ENCODE measurements at places on chromosomes 12 and 14.
A peak's percentile ranks its signal among the peaks of the same experiment; 100 is the strongest.

DNA sequence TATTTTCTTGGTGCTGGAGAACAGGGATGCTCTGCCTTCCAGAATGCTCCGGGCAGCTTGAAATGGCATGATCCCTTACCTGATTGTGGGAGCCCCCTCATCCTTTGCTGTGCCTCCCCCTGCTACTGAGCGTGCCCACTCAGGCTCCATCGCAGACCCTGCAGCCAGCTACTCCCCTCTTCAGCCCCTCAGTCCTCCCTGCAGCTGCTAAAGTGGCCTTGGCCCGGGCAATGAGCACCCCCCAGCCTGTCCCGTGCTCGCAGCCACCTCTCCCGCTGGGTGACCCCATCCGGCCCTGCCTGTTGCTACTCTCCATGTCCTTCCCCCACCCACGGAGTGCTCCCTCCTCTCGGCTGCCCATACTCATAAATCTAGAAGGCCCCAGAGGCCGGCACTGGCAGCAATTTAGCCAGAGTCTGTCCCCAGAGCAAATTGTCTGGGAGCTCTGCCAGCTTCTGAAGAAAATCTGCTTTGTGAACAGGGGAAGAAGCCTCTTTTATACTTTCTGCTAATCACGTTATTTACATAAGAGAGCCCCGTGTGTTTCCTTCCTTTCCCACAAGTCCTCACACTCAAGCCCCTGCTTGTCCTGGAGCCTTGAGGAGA, 143.7 kb upstream of the FRMD6 start:
- DNase-seq, result no peak

DNA sequence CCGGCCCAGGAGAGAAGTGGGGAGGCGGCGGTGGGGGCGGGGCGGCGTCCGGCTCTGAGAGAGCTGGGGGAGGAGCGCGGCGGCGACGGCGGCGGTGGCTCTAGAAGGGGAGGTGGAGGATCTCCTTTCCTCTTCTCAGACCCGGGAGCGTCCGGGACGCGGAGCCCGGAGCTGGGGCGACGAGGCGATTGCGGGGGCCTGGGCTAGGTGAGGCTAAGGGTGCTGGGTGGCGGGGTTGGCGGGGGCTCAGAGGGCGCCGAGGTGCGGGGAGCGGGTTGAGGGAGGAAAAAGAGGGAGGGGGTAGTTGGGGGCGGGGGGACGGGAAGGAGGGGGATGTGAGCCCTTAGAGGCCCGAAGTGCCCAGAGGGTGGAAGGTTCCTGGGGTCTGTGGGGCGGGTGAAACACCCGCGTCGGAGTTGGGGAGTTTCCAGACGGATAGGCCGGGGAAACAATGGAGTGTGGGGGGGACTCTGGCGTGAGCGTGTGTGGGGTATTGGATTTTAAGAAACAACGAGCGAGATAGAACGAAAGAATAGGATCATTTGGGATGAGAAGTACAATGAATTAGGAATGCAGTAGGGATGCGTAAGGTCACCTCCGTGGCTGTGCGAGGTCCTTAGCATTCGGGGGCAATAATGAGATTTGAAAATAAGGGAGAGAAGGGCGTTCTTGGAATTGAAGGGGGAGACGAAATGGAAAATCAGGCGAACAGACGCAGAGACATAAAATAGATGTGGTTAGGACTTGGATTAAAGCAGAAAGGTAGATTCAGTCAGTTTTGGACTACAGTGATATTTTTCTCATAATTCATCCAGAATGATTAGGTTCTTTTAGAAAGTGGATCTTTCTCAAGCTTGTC, at the start of gene SPATS2:
TSS of gene SPATS2 (plus strand) at position 82 of the 859 bp plus-strand sequence. CDS start 93,551 bp downstream, outside the sequence.
- DNase-seq, result no peak

DNA sequence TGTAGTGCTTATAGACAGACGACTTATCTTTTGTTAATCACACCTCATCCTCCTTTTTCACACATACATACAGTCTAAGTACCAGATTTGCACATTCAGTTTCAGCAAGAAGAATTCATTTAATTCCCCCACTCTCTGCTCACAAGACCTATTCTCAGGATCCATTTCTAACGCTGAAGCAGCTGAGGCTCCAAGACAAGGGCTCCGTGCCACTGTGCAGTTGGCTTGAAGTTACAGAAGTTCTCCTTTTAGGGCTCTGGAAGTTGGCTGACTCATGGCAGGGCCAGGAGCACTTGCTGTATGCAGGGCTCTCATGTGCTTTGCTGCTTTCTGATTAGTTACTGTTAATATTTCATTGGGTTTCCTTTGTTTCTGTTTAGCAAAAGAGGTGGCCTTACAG, 1566.9 kb upstream of the TMEM132C start:
- DNase-seq, result no peak

GRCh38 chr12:3722368-3722767, 30.5 kb downstream of the CRACR2A start:
- DNase-seq, result no peak

- no peak for DNase-seq
These were observed 92.9 kb downstream of the TMEM30B start for GRCh38 chr14:61188196-61188595.

GRCh38 chr12:80756875-80757274, 40.2 kb downstream of the MYF5 start:
- DNase-seq, result no peak

- DNase-seq, result no peak
These were observed 23.3 kb downstream of the CLEC1A start for GRCh38 chr12:10075451-10075850.

DNA sequence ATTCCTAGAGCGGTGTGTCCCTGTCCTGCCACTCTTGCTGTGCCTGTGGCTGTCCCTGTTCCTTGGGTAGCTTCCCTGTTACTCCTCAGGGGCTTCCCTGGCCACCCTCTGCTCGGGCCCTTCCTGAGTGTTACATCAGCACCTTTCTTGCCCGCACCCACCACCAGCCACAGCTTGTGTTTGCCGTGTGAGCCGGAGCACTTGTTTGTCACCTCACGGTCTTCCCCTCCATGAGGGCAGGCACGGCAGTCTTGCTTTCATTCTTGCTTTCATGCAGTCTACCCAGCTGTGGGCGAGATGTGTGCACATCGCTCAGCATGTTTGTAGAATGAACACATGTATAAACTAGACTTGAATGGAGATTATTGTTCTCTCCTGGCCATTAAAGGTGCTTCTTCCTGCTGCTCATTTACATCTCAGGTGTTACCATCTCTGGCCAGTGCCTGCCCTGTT, 42.0 kb downstream of the TRAF3 start:
- no peak for DNase-seq

DNA sequence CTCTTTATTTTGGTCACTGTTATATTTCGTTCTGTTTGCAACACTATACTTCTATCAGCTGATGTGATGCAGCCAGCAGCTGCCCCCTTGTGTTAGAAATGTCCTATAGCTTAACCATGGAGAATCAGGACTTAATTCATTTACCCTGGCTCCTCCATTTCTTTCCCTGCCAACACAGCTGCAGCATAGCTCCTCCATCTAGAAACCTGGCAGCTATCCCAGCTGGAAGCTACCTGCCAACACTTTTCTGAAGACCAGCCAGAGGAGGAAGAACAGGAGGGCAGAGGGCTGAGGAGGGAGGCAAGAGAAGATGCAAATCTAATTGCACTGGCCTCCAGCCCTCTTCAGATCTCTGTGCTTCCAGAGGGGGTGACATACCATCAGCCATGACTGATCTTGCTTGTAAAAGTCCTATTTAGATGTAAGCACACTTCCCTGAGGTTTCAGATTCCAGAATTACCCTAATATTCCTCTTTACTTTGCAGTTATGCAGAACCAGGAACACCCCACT, 156.8 kb upstream of the TMEM260 start:
- peak; percentile 53 for DNase-seq

- no peak for DNase-seq
These were observed 90.2 kb downstream of the CALM1 start for GRCh38 chr14:90487031-90487430.

GRCh38 chr12:79482323-79482722, 208.4 kb downstream of the PAWR start:
- no peak for DNase-seq

DNA sequence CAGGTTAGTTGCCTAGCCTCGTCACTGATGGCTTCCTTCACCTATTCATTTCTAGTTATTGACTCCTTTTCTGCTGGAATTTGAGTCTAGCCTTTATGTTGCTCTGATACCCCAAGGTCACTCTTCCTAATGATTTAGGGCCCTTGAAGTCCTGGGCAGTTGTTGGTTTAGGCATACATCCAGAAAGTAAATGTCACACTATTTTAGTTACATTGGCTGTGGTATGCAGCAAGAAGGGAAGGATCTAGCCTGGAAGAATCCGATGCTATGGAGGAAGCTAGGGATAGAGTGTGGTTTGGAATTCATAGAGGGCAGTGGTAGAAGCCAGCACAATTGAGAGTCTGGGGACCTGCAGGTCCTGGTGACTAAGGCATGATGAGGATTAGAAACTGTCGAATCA, 38.0 kb downstream of the RGS6 start:
- no peak for DNase-seq

DNA sequence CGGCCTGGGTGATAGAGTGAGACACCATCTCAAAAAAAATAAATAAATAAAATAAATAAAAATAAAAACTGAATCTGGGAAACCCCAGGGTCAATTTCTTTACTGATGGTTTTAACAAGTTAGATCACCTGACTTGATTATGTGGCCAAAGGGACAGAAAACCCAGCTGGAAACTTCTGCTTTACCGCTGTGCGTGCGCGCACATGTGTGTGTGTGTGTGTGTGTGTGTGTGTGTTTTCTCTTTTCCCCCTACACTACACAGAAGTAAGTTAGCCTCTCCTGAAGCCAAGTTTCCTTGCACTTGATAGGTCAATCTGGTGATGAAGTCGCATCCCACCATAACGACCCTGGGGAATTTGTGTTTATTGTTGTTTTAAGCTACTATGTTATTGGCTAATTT, 105.3 kb upstream of the AMN1 start:
- DNase-seq, result no peak

DNA sequence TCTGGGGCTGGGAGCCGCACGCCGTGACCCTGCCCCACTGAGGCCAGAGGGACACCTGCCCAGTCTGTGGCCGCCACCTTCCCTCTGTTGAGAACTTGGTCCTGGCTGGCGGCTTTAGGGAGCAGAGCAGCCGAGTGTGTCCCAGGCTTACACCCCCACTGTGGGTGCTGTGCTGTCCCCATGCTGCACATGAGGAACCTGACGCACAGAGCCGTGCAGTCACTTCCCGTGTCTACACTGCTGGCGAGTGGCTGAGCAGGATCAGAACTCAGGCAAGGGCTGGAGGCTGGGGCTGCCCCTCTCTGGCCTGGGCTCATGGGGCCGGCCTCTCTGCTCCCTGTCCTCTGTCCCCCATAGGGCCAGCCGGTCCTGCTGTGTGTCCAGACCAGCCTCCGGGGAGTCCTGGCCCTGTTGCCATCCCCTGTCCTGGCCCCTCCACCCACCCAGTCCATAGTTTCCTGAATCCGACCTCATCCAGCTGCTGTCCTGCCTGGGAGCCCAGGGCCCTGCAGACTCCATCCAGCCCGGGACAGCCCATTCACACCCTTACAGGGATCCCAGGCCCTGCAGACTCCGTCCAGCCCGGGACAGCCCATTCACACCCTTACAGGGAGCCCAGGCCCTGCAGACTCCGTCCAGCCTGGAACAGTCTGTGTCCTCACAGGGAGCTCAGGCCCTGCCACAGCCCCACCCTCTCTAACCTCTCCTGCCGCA, 10.3 kb downstream of the FBRSL1 start:
- no peak for DNase-seq

- no peak for DNase-seq
These were observed 344.0 kb downstream of the DPF3 start for GRCh38 chr14:72549854-72550253.

GRCh38 chr14:47278233-47278842, 397.1 kb downstream of the MDGA2 start:
- DNase-seq, result peak; percentile 14

- no peak for DNase-seq
These were observed 436.9 kb downstream of the RGS6 start for GRCh38 chr14:72369106-72369505.

DNA sequence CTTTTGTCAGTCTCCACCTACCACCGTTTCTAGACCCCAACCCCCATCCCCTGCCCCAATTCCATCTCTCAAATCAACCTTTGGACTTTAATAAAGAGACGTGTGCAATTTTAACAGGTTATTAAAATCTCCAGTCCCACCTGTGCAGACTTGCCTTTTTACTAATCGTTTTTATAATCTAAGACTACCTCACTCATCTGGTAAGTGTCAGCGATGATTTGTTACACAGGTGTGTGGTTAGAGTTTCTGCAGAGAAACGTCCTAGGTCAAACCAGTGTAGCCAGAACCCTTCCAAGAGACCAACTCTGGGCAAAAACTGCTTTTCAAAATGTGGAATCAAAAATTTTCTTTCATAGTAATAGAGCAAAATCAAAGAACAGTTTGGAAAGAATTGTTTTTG, 60.4 kb upstream of the PELI2 start:
- DNase-seq, result no peak

- no peak for DNase-seq
These were observed 17.8 kb upstream of the OXA1L start for GRCh38 chr14:22748631-22749068.

GRCh38 chr14:105702275-105702817, 176.0 kb downstream of the TMEM121 start:
- no peak for DNase-seq

- no peak for DNase-seq
These were observed 15.2 kb downstream of the VIPAS39 start for GRCh38 chr14:77442196-77442595.

DNA sequence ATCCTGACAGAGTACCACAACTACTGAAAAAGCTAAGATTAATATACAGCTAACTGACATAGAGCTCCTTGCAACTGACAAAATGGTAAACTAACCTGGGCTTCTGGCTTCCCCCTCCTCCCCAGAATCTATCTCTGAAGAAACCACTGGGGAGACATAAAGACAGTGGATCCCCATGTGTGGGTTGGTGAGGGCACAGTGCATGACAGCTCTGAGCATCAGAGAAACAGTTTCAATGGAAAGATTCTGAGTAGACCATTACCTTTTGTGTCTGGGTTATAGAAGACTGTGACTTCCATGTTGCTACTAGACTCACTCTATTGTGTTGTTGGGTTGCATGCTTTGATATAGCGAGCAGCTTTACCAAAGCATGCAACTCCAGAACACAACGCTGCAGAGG, 247.4 kb downstream of the EFCAB11 start:
- DNase-seq, result no peak

DNA sequence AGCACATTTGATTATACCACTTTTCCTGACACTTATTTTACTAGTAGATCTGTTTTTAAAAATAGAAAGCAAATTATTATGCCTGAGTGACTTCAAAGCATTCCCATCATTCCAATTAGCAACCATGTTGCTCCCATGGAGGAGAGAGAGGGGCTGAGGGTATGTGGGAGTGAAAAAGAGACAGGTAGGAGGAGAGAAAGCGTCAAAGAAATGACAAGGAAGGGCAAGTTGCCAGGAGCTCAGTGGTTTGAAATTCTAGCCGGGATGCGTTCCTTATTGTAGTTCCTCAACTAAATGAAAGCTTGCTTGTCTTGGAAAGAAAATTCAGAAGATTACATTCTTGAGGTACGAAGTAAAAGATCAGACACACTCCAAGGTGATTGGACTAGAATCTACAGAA, 92.4 kb upstream of the PKP2 start:
- DNase-seq, result no peak

GRCh38 chr12:1435456-1435855, 158.9 kb downstream of the FBXL14 start:
- no peak for DNase-seq

DNA sequence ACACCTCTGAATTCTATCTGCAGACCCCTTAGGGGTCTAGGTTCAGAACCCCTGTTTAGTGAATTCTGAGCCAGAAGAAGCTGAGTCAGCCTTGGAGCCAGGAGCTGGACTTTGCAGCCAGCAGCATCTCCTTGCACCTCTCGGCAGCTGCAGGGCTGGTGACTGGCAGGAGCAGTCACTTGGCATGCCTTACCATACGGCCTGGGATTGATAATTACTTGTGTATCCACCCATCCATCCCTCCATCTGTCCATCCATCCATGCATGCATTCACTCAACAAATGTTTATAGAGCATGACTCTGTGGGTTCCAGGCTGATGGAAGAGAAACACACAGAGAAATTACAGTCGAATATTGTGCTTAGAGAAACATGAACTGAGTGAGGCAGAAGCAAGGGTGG, 67.5 kb upstream of the PRIMA1 start:
- DNase-seq, result no peak
